ENCODE measurements at places on chromosomes 3 and 15.

DNA sequence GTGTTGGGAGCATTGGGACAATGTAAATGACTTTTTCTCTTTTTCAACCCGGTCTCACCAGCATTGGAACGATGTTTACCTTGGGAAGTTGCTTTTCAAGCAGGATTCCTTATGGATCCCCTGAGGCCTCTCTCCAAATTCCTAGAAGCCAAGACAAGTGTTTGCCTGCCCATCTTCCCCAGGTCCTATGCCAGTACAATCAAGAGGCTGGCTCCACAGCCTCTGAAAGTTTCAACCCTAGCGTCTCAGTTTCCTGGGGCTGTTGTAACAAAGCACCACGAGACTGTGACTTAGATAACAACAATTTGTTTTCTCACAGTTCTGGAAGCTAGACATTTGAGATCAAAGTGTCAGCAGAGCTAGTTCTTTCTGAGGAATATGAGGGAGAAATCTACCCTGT lies 347.2 kb upstream of the UMPS start:
- DNase-seq = no peak

- no peak for DNase-seq
Measured at GRCh38 chr3:136283627-136284026, 33.5 kb downstream of the PCCB start.

DNA sequence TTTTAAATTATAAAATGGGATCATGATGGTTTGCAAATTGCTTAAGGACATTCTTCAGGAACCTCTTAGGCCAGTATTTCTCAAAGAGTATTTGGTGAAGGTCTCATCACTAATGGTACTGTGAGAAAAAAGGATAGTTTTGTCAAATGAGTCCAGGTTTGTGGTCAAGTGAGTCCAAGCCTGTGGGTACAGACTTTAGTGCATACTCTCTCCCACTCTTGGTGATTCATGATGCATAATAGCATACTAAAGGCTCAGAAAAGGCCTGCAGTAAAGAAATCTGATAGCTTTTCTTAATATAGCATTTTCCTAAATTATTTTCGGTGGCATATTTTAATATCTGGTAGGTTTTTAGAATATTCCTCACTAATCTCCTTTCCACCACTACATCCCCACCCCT lies 20.0 kb downstream of the BOC start:
- DNase-seq = no peak

GRCh38 chr15:99239545-99240198 lies 9.7 kb downstream of the TTC23 start:
- no peak for DNase-seq

GRCh38 chr15:100860829-100861510 lies 18.7 kb upstream of the ALDH1A3 start:
- no peak for DNase-seq

DNA sequence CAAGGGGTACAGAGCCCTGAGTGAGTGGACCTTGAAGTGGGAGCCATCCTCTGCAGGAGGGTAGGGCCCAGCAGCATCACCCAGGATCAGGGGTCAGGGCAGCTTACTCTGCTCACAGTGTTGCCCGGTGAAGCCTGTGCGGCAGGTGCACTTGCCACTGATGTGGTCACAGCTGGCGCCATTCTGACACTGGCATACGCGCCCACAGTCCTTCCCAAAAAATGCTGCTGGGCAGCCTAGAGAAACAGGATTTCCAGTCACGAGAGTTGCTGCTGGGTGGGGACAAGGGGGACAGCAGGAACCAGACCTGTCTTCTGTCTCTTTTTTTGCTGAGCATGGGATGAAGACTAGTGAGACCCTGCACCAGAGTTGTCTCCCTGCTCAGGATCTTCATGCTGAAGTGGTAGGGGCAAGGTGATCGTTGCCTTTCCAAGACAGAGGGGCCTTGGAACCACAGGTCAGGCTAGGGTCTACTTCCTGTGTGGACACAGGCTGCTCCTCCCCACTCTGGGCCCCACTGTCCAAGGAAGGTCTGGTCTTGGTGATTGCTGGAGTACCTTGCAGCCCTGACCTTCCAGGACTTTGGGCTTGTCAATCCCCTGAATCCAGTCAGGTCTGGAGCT lies 46.9 kb downstream of the RAB11A start:
- no peak for DNase-seq

- peak; percentile 80 for DNase-seq
Measured at GRCh38 chr15:90071220-90071807, 31.0 kb downstream of the IDH2 start.

- no peak for DNase-seq
Measured at GRCh38 chr15:70120958-70121623, 23.4 kb upstream of the TLE3 start.

Data from activated CD4-positive, alpha-beta T cell treated with anti-CD3 and anti-CD28 coated beads, Interleukin-2, amount 50 U/mL, for 48 hours (primary cell).